ENCODE measurements at places on chromosomes 6 and 20.

DNA sequence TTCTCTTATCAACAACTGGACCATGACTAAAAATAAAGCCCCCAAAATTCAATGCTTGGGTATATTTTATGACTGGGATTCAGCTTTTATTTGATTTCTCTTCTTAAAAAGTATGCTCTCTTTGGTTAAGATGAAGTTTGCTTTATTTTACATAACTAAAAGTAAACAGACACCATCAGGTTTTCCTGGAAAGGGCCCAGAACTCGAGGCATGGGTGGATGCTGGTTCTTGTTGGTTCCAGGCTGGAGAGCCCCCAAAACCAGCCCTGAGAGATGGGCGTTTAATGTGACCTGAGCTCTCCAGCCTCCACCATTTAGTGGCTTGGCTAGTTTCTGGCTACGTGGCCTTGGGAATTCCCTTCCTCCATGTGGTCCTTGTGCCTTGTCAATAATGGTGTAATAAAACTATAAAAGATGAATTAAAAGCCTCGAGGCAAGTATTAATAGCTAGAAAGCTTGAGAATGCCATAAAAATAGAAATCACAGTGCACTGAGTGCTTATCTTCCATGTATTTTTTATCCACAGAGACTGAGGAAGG is 34.1 kb downstream of the BANF2 start:
- DNase-seq, result no peak

GRCh38 chr6:117441824-117442264 is 16.1 kb upstream of the ROS1 start:
- no peak for DNase-seq

- DNase-seq, result no peak
These were observed 116.8 kb downstream of the VEGFA start for GRCh38 chr6:43886717-43887339.

- DNase-seq, result no peak
These were observed 31.8 kb upstream of the CCDC167 start for GRCh38 chr6:37531437-37532036.

- DNase-seq, result no peak
These were observed 404.5 kb downstream of the SYNE1 start for GRCh38 chr6:152232501-152233151.

- DNase-seq, result no peak
These were observed 118.7 kb downstream of the JARID2 start for GRCh38 chr6:15364401-15365037.

DNA sequence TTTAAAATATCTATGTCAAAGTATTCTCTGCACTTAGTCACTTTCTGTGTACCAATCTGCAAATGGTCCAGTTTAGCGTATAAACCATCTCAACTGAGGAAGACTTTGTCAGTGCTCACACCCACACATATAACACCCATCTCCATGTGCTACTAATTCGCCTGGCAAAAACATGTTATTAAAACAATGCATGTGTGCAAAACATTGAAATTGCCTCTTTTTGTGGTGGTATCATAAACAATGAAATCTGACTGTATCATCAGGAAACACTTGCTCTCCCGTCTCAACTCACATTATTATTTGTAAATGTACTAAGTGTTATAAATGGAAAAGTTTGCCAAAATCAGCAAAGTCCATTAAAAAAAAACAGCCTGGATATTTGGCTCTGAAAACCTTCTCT is 105.9 kb upstream of the FOXC1 start:
- no peak for DNase-seq
